ENCODE measurements at places on chromosomes 5 and 9.

GRCh38 chr5:90650767-90651166 lies 92.2 kb downstream of the ADGRV1 start:
- DNase-seq, result no peak

GRCh38 chr5:141623186-141623585 lies 4.4 kb upstream of the DIAPH1 start:
- no peak for DNase-seq

DNA sequence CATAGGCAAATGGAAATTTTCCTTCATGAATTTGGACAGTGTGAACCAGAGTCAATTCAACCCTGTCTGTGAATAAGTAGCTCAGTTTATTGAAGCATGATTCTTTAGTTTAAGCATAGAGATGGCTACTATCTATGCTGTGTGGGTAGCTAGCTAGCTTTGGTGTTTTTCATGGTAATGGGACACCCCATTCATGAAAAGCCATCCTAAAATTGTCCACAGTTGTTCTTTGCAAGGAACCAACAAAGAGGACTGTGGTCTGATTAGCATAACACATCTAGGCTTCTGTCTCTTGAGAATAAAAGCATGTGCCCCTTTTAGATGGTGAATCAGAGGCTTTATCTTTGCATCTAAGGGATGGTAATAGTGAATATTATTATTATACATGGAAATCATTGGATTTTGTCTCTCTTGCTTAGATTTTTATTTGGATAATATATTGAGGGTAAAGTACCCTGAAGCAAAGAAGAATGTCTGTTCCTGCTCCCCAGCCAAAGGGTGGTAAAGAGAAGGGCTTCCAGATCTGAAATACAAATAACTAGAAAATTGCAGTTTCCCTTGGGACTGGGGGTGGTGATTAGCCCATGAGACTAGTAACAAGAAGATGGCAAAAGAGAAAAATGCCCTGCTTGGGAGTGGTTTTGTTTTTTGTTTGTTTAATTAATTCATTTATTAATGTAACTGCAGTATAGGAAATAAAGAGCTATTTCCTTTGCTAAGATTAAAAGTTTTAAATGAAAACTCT lies 624.2 kb upstream of the ZNF608 start:
- no peak for DNase-seq

DNA sequence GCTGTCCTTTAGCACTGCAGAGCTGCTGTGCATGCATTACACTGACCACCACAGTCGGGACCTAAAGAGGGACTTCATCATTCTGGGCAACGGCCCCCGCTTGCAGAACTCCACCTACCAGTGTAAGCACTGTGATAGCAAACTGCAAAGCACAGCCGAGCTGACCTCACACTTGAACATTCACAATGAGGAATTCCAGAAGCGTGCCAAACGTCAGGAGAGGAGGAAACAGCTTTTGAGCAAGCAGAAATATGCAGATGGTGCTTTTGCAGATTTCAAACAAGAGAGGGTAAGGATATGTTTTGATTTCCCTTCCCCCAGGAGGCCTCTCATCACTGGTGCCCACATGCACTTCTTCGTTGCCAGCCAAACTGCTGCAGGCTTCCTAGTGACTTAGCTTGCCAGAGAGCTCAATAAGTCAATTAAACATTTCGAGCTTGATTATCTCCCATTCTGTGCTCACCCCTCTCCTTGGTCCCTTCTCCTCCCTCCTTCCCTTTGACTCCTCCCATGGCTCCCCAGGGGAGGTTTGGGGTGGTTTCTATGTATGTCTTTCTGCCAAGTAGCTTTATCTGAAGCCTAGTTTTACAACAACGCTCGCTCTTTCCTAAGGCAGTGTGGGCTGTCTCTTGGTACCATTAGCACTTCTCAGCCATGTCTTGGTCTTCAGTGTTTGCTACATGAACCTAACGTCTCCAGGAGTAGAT lies 66.7 kb downstream of the ZNF462 start:
- DNase-seq, result no peak

- peak; percentile 98 for DNase-seq
These were observed 130.3 kb downstream of the RGS3 start for GRCh38 chr9:113593682-113594281.

Data from adipocyte (in vitro differentiated cells).